Amniotic stem cell (primary cell): ENCODE measurements at places on chromosomes 1 and 21.
A peak's percentile ranks its signal among the peaks of the same experiment; 100 is the strongest.

DNA sequence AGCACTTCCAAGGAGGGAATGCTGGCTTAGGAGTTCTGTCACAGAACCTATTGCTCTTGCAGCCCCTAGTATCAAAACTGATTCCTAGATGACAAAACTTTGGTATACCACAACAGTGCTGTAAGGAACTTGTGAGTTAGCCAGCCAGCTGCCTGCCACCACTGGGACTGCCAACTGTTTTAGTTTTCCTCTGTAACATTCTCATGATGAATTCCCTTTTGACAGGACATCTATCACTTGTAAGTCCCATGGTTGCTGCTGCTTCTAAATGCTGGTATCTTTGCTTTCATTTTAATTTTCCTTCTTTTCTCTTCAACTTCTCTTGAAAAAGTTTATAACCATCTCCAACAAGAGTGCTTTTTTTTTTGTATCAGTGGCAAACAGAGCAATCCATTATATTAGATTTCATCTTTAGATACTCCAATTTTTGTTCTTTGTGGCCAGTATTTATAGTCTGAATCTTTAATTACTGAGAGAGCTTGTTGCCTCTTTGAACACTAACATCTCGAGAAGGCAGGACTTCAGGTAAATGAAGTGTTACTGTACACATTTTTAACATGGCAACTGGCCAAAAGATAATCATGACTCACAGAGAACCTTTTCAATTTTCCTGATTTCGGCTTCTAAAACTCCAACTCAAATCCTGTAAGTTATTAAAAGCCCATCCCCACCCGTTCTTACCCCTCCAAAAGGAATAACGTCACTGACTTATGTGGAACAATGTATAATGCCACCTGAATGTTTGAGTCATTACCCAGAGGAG, 19.8 kb downstream of the DBT start:
- no peak for DNase-seq

- DNase-seq, result no peak
These were observed 114.6 kb downstream of the AKT3 start for GRCh38 chr1:243735457-243735856.

DNA sequence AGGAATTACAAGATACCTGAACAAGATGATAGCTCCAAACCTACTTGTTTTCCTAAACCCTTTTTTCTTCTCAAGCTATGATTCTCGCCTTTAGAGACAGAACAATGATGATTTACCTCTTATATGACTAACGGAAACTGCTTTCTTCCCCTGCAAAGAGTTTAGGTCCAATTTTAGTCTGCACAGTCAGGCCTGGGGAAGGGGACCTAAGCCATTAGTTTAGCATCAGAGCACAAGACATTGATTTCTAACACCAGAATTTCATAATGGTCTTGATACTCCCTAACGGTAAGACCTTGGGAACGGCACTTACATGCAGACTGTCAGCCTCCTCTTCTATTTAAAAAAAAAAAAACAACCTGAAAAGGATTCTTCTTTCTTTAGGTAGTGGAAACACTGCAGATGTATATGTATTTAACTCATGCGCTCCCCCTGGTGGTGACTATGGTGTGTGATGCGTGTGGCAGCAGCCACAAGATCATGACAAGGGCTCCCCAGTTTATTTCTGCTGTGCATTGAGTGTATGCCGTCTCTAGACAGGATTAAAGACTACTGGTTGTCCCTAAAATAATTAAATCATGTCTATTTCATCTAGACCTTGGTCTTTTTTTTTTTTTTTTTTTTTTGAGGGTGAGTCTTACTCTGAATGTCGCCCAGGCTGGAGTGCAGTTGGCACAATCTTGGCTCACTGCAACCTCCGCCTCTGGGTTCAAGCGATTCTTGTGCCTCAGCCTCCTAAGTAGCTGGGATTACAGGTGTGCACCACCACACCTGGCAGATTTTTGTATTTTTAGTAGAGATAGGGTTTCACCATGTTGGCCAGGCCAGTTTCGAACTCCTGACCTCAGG, 37.3 kb upstream of the TMEM222 start:
- DNase-seq, result peak; percentile 75

DNA sequence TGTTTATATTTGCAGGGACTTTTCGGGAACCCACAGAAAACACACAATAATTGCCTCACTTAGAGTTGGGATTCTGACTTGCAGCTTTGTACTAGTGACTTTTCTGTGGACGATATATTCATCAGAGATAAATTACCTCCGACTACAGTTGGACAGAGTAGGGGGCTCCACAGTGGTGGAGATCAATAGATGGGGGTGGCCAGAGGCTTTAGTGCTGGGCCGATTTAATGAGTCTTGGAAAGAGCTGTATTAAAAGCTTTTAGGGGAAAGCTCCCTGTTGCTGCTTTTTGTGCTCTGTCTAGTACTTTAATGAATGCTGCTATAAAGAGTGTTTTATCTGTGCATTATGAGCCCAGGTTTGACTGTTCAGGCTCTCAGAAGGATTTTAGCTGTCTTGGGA, 359.2 kb upstream of the DPYD start:
- DNase-seq, result no peak

- no peak for DNase-seq
These were observed 33.7 kb downstream of the PTP4A2 start for GRCh38 chr1:31904339-31905092.

DNA sequence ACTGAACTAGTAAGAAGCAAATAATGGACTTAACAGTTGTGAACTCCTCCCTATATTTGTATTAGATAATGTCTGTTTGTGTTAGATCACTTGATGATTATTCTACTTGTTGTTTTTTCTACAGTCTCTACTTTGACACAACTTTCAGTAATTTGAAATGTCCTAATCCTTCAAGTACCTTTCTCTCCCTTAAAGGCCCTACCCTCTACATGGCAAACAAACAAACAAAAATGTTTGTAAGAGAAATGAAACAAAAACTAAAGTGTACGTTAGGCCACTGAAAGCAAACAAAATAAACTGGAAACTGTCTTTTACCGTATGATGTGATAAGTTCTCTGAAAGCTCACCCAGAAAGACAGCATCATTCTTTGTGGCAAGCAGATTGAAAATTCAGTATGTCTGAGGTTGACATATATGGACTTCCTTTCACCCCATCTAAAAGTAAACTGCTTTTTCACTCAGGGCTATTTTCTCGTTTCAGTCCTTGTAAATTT, 255.9 kb upstream of the SNX7 start:
- DNase-seq, result no peak

DNA sequence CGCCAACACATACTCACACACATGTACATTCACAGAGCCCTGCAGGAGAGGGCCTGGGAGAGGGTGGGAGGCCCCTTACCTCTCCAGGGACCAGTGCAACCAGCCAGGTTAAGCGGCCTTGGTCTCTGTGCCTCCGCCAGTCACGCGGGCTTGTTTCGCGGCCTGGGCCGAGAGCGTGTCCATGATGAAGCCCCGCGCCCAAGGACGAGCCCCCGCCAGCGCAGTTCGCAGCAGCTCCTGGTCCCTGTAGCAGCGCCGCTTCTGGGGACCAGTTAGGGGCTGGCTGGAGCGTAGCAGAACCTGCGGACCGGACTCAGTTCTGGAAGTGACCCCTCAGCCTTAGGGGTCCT, 7.3 kb upstream of the FAM167B start:
- DNase-seq, result no peak

DNA sequence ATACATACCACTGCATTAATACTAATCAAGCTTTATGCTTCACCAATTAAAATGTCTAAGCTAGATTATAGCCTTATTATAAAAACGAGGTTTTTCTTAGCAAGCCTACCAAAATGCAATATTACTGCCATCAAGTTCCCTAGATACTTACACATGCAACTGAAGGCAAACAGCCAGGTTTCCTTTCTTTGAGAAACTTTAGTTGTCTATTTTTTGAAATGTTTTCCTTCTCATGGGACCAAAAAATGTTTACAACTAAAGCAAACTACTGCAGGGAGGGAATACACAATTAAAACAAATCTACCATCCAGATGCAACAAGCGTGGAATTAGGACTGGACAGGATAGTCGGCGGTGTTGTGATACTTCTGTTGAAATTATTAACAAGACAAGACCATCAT, 1.3 kb downstream of the ZNF644 start:
- no peak for DNase-seq

- no peak for DNase-seq
These were observed 17.3 kb upstream of the GALNT2 start for GRCh38 chr1:230049731-230050130.

GRCh38 chr21:29195981-29196669, 65.7 kb downstream of the MAP3K7CL start:
- DNase-seq, result peak; percentile 77

DNA sequence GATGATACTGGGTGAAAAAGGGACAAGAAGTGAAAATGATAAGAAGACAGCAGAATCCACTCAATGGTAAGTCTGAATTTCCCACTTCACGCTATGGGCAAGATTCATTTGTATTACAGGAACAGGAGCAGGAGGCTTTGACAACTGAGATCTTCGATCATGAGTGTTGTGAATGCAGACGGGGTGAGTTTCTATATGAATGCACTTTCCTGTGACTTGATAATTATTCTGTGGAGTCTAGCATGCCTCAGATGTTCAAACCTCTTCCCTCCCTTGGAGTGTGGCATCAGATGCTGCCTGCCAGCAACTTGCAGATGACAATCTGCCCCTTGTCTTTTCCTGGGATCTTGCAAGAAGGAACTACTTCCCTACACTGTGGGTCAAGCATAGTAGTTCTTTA, 225.4 kb downstream of the HLX start:
- no peak for DNase-seq

DNA sequence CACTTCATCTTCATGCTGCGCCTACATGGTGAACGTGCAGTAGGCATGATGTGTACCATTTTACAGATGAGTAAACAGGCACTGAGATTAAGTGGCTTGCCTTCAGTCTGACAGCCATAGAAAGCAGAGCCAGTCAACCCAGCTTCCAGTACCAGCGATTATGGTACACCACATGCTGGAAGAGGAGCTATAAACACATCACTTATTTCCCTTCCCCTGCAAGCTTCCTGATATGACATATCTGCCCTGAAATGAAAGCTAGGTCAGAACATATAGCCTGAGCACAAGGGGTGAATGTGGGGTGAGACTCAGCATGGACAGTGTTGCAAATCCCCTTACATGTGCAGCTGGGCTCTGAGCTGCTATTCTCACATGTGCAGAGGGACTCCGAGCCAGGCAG, 33.8 kb upstream of the IL20 start:
- no peak for DNase-seq

- no peak for DNase-seq
These were observed 6.2 kb upstream of the GPR89A start for GRCh38 chr1:145601593-145601992.

DNA sequence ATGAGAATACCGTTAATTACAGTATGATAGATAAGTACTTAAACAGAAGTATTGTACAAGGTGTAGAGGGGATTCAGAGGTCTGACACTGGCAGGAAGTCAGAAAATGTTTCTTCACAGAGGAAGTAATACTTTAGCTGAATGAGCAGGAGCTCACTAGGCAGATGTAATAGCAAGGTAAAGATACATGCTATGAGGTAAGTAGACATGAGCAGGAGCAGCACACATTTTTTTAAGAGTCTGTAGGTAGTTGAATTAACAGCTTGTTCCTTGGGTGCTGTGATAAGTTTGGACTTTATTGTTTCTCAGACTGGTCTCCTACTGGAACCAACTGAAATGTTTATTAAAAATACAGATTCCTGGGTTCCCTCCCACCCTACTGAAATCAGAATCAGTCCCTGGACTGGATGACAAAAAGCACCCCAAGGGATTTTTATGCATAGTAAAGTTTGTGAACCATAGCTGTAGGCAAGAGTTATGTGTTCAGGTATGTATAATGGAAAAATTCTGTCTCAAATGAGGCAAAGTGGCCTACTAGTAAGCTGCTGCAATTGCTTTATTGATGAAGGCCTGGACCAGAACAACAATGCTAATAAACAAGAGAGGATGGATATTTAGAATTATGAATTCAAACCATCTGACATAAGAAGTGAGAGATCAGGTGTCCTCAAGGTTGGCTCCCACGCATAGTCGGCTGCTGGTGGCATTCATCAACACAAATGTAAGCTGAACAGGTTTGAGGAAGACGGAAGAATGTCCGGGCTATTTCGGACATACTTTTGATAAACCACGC, 902 bp downstream of the AP4B1 start:
- DNase-seq, result no peak

- no peak for DNase-seq
These were observed 20.0 kb downstream of the CDC73 start for GRCh38 chr1:193141804-193142203.

DNA sequence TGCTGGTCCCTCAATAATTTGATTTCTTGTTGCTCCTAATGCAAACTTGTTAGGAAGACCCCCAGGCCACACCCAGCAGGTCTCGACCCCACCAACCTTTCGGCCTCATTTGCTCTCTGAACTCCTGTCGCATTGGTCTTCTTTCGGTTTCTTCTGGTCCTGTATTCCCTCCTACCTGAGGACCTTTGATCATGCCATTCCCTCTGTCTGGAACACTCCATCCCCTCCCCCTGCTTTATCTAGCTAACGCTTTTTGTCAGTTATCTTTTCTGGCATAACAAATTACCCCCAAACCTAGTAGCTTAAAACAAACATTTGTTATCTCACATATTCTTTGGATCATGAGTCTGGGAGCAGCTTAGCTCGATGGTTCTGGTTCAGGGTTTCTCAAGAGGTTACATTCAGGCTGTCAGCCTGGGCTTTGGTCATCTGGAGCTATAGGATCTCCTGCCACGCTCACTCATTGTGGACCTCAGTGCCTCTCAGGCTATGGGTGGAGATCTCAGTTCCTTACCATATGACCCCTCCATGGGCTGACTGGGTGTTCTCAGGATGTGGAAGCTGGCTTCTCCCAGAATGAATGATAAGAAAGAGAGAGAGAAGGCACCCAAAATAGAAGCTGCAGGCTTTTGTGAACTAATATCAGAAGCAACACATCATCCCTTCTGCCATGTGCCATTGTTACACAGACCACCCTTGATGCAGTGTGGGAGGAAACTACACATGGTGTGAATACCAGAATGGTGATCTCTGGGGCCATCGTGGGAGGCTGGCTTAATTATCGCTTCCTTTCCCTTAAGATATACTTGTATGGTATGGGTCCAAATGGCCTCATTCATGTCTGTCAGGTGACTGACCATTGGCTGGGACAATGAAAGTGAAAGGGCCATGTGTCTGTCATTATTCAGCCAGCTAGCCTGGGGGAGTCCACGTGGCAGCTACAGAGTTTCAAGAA, 29.1 kb upstream of the BCAR3 start:
- no peak for DNase-seq

GRCh38 chr1:154626456-154627256, 18.7 kb upstream of the ADAR start:
- DNase-seq, result no peak

GRCh38 chr1:199752688-199753027, 274.9 kb upstream of the NR5A2 start:
- no peak for DNase-seq

GRCh38 chr1:218572050-218572449, 226.9 kb downstream of the TGFB2 start:
- DNase-seq, result no peak

GRCh38 chr1:156689035-156689952, 12.1 kb upstream of the NES start:
- peak; percentile 68 for DNase-seq

DNA sequence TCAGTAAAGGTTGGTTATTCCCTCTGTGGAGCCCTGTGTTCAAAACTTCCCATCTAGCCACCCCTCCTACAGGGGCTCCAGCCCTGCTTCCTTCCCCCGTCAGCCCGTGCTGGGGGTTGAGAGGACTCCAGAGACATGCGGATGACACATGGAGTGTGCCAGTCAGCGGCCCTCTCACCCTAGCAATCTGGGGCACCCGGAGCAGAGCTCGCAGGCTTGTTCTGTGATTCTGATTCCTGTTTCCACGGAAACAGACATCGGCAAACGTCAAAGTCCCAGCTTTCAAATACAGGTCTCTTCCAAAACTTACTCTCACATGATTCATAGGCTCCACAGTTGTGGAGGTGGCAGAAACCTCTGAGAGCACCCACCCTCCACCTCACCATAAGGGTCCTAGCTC, 9.8 kb upstream of the SSBP3 start:
- DNase-seq, result no peak
